Activated CD4-positive, CD25-positive, alpha-beta regulatory T cell treated with anti-CD3 and anti-CD28 coated beads, Interleukin-2, amount 50 U/mL, for 72 hours (primary cell): ENCODE measurements at places on chromosomes 1 and 21.

- DNase-seq: no peak
These were observed 1.4 kb upstream of the PADI6 start for GRCh38 chr1:17370618-17371017.

- DNase-seq: no peak
These were observed 481.6 kb upstream of the LRRC7 start for GRCh38 chr1:69086148-69086547.

DNA sequence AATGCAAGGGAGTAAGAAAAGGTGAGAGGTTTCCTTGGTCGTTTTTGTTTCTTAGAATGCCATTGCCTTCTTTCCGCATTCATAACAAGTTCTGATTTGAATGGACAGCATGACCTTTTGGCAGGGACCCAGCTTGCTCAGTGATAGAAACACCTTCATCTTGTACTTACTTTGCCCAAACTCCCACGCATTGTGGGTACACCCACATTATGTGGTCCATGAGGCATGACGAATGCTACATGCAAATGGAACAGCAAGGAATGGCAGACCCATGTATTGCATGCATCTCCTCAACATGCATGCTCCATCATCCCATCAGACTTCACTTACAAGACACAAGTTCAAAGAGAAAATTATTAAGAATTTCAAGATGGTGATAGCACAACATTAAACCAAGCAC lies 102.8 kb downstream of the CDC7 start:
- no peak for DNase-seq

GRCh38 chr1:166112425-166112824 lies 54.4 kb downstream of the FAM78B start:
- DNase-seq: no peak

- DNase-seq: no peak
These were observed 216.1 kb downstream of the PBX1 start for GRCh38 chr1:164774819-164775654.

- no peak for DNase-seq
These were observed 40.0 kb upstream of the DHCR24 start for GRCh38 chr1:54926970-54927369.

DNA sequence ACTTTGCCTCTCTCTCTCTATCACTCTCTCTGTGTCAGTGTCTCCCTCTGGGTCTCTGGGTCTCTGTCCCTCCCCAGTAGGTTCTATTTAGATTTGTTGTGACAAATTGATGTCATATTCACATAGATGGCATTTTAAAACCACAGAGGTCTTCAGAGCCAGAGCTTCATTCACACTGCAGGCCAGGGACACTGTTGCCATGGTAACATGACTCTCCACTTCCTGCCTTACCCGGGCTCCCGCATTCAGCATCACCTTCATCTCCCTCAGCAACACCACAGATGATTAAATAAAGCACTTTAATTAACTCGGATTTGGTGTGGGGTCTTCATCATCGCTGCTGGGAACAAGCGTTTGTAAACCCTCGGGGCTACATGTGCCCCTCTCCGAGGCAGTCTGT lies 132.6 kb downstream of the ETS2 start:
- DNase-seq: no peak
